KBM-7 (cell line): ENCODE measurements at places on chromosomes 7 and 10.

DNA sequence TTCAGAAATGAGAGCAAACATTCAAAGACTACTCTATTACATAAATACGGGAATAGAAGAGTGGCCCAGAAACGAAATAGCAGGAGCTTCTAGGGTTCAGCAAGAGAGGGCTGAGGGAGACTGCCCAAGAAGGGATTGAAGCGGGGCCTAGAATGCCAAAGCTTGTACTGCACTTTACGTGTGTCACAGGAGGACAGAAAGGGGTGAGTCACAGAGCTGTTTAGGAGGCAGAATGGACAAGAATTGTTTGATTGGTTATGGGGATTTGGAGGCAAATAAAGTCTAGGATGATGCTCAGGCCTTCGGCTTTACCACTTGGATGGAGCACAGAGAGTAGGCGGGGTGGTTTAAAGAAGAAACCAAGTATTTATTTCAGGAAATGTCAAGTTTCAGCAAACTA, 11.3 kb upstream of the FXYD4 start:
- DNase-seq = no peak

GRCh38 chr10:56551037-56551436, 190.0 kb upstream of the ZWINT start:
- no peak for DNase-seq

- no peak for DNase-seq
These were observed 108.2 kb downstream of the COL26A1 start for GRCh38 chr7:101470668-101471487.

DNA sequence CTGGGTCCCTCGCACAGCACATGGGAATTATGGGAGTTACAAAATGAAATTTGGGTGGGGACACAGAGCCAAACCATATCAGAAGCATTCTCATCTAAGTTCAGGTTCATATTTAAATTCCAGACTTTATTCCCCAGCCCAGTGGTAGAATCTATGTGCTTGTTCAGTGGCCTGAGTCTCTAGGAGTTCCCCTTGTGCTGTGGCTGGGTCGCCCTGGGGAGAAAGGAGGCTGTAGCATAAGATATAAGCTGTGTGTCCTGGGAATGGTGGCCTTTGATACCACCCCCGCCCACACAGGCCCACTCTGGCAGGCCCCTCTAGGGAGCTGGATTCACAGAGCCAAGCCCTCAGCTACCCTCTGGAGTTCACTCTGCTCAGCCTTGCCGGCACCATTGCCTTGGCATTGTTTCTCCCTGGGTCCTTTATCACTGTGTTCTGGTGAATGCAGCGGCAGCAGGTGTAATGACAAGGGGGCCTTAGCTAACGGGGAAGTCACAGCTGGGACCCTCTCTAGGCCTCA, 64.2 kb downstream of the MINDY4 start:
- no peak for DNase-seq

- no peak for DNase-seq
These were observed 17.1 kb upstream of the CNOT4 start for GRCh38 chr7:135527025-135527424.

- DNase-seq = no peak
These were observed 95.2 kb downstream of the GLCCI1 start for GRCh38 chr7:8063706-8064297.

- DNase-seq = no peak
These were observed 77.4 kb upstream of the FRMD4A start for GRCh38 chr10:14408139-14408538.

DNA sequence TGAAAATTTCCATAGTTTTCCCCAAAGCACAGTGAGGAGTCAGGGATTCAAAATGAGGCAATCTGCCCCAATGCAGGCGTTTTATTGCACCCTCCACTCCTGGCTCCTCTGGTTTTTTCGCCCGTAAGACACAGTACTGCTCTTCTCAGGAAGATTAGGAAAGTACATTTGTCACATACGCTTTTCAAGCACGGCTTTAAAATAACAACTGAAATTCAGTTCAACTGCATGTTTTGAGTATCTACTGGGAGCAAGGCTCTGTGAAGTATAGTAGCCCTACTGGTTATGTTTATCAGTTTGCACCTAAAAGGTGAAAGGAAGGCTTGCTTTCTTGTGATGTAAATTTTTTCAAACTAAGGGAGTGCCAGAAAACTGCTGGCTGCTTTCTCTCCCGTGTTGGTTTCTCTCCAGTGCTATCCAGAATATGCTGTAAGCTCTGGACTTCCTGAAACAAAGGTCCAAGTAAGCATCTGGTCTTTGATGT, 1.9 kb upstream of the SGMS1 start:
- DNase-seq = peak; percentile 33

DNA sequence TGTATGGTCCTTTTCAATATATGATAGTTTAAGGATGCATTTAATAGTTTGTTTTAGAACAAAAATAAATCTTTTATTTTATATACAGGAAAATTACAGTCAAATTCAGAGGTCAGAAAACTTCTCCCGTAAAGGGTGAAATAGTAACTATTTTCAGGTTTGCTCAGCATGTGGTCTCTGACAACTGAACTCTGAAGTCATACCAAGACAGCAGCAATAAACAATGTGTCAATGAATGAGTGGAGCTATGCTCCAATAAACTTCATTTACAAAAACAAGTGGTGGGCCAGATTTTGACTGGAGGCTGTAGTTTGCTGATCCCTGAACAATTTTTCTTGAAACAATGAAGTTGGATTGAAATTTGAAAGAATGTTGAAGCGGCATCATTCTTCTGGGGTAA, 123.6 kb downstream of the ZNF248 start:
- DNase-seq = no peak

- DNase-seq = peak; percentile 83
These were observed 124.8 kb downstream of the PPP1R17 start for GRCh38 chr7:31811650-31812461.

- DNase-seq = no peak
These were observed 28.4 kb downstream of the ARHGAP22 start for GRCh38 chr10:48576501-48576900.

DNA sequence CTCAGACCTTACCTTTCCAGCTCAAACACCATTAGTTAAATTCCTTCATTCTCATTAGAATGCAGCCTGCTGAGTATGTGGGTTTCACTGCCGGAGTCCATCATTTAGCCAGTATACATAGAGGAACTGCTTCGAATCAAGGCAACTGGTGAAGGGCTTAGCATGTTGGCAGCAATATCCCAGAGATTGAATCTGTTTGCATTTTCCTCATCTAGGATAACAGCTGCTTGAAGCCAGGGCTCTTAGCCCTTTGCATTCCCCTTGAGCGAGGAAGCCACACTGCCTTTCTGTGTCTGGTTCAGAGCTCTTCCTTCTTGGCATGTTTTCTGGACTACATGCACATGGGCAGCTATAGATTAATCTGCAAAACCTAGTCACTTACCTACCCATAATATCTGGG, 14.7 kb downstream of the NODAL start:
- DNase-seq = no peak

DNA sequence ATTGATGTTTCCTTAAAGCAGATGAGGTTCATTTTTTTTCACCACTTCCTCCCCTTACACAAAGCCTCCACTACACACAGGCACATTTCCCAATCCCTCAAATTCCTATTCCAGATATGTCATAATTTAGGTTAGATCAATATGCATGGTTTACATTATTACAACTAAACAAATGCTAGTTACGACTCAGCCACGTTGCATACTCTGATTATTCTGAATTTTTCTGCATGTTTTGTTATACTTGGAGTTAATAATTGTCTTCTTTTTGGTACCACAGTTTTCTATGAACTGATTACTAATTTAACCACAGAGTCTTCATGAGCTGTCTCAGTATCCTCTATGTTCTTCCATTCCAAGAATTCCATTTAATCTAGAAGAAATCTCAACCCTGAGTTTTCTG, 4.4 kb upstream of the BICC1 start:
- DNase-seq = no peak

GRCh38 chr10:71396084-71396710, 523 bp upstream of the CDH23 start:
- peak; percentile 74 for DNase-seq

- DNase-seq = no peak
These were observed 107.4 kb downstream of the SH3PXD2A start for GRCh38 chr10:103748020-103748419.

GRCh38 chr10:73858750-73859427, 15.5 kb downstream of the CAMK2G start:
- DNase-seq = no peak

DNA sequence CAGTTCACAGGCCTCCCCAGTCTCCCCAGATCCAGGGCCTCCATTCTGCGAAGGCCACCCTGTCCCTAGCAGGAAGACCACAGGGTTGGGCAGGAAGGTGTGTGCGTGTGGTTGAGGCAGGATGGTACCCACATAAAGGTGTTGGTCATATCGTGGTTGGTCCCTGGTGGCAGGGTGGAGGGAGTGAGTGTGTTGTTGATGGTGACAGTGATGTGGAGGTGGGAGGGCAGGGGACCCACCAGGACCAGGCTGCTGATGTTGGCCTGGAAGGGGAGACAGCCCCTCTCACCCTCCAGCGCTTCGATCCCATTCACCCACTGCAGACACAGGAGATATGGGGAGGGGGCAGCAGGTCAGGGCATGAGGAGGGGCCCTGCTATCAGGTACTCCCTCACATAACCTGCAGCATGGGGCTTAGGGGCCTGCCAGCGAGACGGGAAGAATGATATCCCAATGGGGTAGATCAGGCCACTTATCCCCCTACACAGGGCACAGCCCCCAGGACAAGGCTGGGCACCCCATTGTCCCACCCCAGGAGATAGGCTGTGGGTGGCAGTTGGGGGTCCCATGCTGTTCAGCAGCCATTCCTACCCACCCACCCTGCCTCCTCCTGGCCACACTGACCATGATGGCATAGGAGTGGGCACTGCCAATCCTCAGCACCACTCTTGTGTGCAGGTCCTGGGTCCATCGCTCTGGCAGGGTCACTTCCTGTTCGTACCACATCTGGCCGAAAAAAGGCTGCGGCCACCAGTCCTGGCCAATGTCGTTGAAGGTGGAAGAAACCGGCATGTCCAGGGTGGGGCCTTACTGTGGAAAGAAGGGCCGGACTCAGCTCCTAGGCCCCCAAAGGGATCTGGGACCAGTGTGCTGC, 69.0 kb upstream of the ZNF479 start:
- DNase-seq = no peak

DNA sequence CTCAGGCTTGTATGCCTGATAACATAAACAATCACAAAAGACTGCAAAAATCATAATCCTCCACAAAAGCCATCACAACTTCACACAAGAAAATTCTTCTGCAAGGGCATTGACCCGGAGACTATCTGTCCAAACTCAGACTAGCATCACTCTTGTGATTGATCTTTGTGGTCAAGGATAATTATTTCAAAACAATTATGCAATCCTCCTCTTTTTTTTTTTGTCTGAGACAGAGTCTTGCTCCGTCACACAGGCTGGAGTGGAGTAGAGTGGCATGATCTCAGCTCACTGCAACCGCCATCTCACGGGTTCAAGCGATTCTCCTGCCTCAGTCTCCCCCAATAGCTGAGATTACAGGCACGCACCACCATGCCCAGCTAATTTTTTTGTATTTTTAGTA, 22.2 kb downstream of the CDNF start:
- no peak for DNase-seq

DNA sequence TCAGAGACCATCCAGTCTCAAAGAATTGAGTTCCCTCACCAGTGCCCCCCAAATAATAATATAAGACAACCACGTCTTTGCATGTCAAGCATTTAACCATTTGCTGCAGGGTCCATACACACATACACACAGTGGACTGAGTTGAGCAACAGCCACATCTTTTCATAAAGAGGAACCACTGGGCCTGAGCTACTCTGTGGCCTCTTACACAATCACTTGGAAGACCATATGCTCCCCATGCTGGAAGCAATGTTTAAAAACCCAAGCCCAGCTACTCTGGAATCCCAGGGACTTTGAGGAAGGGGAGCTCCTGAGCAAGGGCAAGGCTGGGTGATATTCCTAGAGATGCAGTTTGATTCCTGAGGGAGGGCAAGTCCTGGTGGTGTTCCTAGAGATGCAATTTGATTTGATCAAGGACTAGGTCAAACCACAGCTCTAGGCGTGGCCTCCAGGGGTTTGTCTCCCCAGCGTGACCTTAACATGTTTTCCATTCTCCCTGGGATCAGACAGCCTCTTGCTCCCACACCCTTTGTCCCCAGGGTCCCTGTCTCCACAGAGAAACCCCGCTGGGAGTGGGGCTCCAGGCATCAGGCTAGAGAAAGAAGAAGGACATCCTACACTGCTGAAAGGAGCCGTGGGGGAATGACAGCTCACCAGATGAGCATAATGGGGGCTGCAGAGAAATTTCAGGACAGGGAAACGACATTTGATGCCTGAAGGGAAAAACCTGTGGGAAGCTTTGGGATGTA, 376.2 kb upstream of the MGMT start:
- peak; percentile 40 for DNase-seq

GRCh38 chr10:42979181-42979580, 97.7 kb upstream of the RET start:
- no peak for DNase-seq

- DNase-seq = no peak
These were observed 565.4 kb upstream of the NRP1 start for GRCh38 chr10:33899578-33900531.

DNA sequence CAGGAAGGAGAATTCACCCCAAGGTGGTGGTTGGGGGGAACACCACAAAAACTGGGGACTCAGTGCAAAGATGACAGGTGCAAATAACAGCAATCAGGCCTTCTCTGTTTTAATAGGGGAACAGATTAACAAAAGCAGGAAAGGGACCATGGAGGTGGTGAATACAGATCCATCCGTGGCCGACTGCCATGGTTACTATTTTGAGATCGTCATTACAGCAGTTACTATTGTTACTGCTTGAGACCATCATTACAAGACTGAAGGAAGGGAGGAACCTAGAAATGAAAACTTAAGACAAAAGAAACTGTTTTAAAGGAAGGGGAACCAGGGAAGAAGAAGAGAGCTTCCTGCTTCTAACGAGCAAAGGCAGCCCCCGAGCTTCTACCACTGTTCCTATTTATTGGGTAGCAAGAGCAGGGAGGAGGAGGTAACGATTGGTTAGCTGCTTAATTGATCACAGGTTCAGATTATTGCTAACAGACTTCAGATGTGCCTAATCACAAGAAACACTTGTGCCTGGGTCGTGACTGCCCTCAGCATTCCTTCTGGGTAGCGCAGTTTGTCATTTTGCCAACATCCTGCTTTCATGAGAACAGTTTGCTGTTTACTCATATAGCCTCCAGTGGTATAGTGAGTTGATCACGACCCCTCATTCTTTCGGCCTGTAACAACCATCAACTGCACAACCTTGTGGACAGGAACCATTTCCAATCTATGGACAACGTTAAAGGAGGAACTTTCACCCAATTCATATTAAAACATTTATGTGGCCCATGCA, 216.3 kb downstream of the CHCHD3 start:
- peak; percentile 46 for DNase-seq

- peak; percentile 83 for DNase-seq
These were observed 188.5 kb downstream of the ZMYND11 start for GRCh38 chr10:323651-324293.
